ENCODE measurements at places on chromosomes 7 and 10. TPM values are rescaled to one million over a fixed set of nuclear protein-coding genes. Genes with fewer than 3 reads are reported as not detected.
A peak's percentile ranks its signal among the peaks of the same experiment; 100 is the strongest.

DNA sequence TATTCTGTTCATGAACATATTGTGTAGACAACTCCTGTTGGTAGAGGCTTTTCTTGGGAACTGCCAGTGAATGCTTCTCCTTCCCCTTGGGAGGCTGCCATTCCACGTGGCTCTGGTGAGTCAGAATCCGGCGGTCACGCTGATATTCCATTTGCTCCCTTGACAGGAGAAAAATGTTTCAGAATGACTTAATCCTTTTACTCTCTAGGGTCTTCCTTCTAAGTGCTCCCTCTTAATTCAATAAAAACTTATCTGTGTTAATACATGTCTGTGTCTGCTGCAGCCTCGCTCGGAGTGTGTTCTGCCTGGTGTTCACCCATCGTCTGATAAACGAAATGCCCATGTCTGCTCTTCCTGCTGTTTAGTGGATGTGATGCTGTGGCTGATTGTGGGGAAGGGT, 278.6 kb downstream of the ARHGAP12 start:
- no peak for DNase-seq

DNA sequence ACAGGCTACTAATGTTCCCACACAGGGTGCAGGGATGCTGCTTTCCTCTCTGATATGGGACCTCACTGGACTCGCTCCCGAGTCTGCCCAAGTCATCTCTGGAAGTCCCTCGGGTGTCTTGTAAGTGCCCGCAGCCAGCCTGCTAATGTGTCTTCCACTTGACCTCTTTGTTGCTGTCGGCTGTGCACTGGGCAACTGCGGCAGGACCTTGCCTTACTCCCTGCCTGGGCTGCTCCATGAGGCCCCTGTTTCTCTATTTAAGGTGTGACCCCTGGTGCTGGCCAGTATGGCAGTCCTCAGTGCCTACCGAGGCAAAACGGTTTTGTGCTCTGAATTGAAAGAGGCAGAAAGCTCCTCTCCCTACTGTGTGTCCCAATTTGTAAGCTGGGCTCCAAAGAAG, 88.8 kb upstream of the DUSP5 start:
- DNase-seq: no peak

DNA sequence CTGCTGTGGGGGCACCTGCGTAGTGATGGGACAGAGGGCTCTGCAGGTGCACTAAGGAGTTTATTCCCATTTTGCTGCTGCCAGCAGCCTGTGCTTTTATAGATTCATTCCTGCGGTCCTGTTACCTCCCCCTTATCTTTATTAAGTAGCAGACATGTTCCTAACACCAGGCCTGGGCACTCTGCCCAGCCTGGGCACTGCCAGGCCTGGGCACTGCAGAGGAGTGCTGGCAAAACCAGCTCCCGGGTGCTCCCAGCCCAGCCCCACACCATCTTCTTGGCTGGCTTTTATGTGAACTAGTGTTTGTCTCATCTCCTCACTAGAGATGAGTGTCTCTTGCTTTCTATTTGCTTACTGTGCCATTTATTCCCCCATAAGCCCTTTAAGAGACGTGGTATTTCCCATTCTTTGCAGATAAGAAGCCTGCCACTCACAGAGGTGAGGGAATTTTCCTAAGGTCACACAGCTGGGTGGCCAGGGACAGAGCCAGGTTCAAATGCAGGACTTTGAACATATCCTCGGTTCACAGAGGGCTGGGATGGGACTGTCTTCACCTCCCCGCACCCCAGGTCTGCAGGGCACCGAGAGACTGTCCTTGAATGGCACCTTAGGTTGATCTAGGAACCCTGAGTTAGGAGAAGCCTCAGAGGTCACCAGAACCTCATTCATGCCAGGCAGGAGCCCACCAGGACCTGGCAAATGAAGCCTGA, 14.6 kb upstream of the DRGX start:
- no peak for DNase-seq

GRCh38 chr10:101061624-101062231, at the start of gene KAZALD1:
TSS of gene KAZALD1 (plus strand) at chr10:101061989. CDS start at chr10:101062593, 604 bp downstream.
- peak; percentile 87 for DNase-seq

DNA sequence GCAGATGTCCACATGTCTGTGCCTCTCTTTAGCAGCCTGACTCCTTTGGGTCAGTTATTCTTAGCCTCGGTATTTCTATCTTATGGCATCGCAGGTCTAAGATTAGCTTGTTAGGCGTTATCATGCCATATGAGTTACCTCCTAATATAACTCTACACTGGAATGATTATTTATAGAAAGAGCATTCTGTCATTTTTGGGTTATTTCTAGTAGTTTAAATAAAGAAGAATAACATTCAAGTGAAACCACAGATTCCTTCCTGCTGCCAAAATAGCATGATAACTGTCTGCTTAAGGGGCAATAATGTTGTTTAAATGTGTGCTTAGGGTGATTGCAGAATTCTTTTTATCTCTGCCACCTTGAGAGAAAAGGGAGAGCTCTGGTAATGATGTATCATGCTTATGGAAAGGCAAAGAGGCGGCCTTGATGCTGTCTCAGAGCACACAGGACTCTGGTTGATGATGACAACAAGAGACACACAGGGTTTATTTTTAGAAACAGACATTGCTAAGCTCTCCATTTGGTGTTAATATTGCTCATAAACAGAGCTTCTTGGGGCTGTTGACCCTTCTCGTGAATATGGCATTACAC, 10.4 kb downstream of the HDAC9 start:
- no peak for DNase-seq

- no peak for DNase-seq
Measured at GRCh38 chr10:103055105-103055504, 137.0 kb downstream of the CNNM2 start.

ENTPD1 gene
- 1.2 TPM for total RNA-seq

UTF1 gene
- not detected for total RNA-seq

RTKN2 gene
- total RNA-seq: 2.4 TPM

TMEM176B gene
- total RNA-seq: not detected

Data from osteocyte (in vitro differentiated cells).